Prostate gland (tissue), 2 donors: ENCODE measurements at places on chromosomes 4 and X. TPM values are rescaled to one million over a fixed set of nuclear protein-coding genes. Genes with fewer than 3 reads are reported as not detected.

The ADH1A gene
- total RNA-seq = 0.40 TPM

The ESX1 gene
- total RNA-seq = not detected

The ITGB1BP2 gene
- total RNA-seq = 6.5 TPM

The HTR2C gene
- not detected for total RNA-seq

The AMBN gene
- total RNA-seq = not detected

The TLR10 gene
- total RNA-seq = 0.14 TPM

The ZNF718 gene
- 13.7 TPM for total RNA-seq

The DUSP9 gene
- total RNA-seq = not detected

The EDA gene
- total RNA-seq = 10.1 TPM

The IGFBP7 gene
- total RNA-seq = 1,366 TPM

The MUC7 gene
- total RNA-seq = not detected

The C4orf54 gene
- total RNA-seq = 0.32 TPM

The APLN gene
- total RNA-seq = 3.5 TPM

The MAGT1 gene
- total RNA-seq = 79.4 TPM

The MAGED4B gene
- total RNA-seq = 23.1 TPM

The P2RY8 gene
- 1.8 TPM for total RNA-seq

The HS6ST2 gene
- total RNA-seq = 6.1 TPM

The PHF8 gene
- 139 TPM for total RNA-seq

The PNMA3 gene
- 0.27 TPM for total RNA-seq

The ZDHHC15 gene
- total RNA-seq = 2.9 TPM

The ARMCX1 gene
- total RNA-seq = 41.3 TPM

The C4orf50 gene
- total RNA-seq = 0.87 TPM

The CENPVL2 gene
- not detected for total RNA-seq

The DTHD1 gene
- not detected for total RNA-seq

The SMIM14 gene
- total RNA-seq = 36.1 TPM

The NPY1R gene
- 1.4 TPM for total RNA-seq

The ADGRG2 gene
- 5.2 TPM for total RNA-seq

The RPL9 gene
- total RNA-seq = 5,624 TPM

The SMR3B gene
- total RNA-seq = not detected

The FAM156A gene
- total RNA-seq = 4.6 TPM
